ENCODE measurements at places on chromosomes 7 and 10.

GRCh38 chr10:97066877-97067555, 118.7 kb downstream of the SLIT1 start:
- no peak for DNase-seq

DNA sequence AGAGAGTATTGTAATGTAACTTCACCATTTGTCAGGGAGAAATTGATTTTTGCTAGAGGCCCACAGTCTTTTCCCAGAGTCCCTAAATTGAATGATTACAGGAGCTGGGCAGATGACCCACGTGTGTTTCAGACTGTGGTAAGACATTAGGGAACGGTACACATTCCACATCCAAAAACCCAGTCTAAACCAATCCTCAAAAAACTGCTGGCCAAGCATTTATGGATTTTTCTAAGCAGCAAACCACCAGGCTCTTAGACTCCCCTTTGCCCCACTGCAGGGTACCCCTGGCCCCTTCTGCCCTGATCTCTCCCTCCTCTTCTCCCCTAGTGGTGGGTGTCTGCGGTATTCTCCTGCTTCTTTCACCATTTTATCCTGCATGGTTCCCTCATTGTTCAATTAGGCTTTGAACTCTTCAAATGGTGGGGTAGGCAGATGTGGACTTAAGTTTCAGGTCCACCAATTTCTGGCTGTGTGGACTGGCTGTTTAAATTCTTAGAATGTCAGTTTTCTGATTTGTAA, 135.5 kb upstream of the SORCS3 start:
- DNase-seq, result no peak

GRCh38 chr7:96303105-96303685, 18.7 kb downstream of the SLC25A13 start:
- no peak for DNase-seq

GRCh38 chr10:67612577-67613537, 83.1 kb downstream of the CTNNA3 start:
- peak; percentile 51 for DNase-seq

DNA sequence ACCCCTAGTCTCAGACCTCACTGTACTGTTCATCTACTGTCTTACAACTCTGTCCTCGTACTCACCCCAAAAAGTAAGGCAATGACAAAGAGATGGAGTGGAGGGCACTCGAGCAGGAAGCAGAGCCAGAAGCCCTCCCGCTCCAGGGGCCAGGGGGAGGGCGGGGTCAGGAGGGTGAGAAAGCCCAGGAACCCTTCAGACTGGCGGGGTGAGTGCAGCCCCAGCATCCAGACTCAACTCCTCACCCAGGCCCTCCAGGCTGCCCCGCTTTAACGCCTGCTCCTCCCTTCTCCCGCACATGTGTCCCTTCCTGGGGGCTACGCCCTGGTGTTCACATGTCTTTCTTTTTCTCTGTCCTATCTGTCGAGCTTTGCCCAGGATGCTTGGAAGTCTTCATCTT, 66.1 kb downstream of the CALML3 start:
- no peak for DNase-seq

DNA sequence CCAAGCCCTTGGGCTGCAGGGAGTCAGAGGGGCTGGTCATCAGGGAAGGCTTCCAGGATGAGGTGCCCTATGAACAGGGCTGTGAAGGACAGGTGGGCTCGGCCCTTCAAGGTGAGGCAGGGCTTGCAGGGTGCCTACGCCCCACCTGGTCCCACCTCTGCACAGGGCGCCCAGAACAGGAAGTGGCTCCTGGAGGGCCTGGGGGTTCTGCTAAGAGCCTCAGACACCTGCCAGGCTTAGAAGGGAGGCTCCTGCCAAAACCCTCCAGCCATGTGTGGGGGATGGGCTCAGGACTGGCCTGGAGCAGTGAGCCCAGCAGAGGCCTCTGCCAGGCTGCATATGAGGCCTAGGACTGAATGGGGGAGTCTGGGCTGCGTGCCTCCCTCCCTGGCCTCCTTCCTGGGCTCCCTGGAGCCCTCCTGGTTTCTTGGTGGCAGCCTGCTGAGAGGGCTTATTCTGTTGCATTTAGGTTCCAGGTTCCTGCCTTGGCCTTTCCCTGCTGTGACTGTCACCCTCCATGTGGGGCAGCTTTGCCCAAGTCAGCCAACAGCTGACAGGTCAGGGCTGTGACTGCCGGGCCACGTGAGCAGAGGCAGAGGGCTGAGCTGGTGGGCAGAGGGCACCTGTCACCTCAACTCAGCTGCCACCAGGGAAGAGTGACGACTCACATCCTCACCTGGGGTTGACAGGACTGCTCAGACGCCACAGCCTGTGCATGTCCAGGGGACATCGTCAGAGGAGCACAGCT, 45.2 kb upstream of the MSMB start:
- no peak for DNase-seq

GRCh38 chr7:91614431-91614830, 266.1 kb downstream of the MTERF1 start:
- no peak for DNase-seq

GRCh38 chr10:23412223-23412622, 26.7 kb upstream of the OTUD1 start:
- DNase-seq, result no peak

DNA sequence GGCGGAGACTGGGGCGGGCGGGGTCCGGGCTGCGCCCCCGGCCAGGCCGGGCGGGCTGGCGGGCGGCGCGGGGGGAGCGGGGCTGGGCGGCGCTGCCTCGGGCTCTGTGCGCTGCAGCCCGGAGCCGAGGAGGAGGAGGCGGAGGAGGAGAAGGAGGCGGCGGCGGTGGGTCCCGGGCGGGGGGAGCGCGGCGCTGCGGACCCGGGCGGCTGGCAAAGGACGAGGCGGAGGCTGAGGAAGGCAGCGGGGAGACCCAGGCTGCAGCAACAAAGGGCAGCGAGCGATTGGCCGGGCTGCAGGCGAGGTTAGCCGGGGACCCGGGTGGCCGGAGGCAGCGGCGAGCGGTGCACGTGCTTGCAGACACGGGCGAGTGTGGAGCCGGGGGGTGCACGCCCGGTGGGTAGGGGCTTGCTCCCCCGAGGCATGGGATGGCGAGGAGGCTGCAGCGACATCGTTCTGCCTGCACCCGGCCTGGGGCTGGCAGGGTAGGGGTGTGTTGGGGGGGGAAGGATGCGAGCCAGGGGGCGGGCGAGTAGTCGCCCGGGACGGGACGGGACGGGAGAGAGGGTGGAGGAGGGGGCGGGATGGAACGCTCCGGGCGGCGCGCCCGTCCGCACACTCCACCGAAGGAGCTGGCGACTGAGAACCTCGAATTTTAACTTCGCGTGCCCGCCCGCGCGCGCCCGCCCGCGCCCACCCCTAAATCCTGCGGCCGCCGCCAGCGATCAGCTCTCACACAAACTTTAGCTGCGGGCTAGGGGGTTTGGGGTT, 844 bp upstream of the KAT6B start:
- DNase-seq, result no peak

GRCh38 chr10:2949948-2950354, 117.4 kb upstream of the PFKP start:
- DNase-seq, result no peak

DNA sequence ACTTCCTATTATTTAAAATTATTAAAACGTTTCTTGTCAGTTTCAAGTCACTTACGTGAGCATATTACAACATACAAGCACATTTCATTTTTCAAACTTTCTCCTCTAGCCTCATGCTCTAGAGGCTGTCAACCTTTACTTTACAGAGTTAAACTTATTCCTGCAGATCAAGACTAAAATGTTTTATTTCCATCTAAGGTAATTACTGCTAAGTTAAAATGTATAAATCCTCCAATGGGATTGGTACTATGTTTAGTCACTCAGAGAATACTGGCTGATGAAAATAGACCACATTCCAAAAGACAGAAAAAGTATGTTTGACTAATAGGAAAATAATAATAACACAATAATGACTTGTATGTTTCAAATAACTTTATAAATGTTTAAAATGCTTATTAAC, 8.4 kb upstream of the TRDMT1 start:
- DNase-seq, result no peak

- DNase-seq, result no peak
Observed at GRCh38 chr10:33484787-33485186, 150.3 kb upstream of the NRP1 start.
